Naive B cell (primary cell): ENCODE measurements at places on chromosomes 1 and 21. TPM values are rescaled to one million over a fixed set of nuclear protein-coding genes. Genes with fewer than 3 reads are reported as not detected.

GRCh38 chr1:61930116-61930645, 187.9 kb downstream of the PATJ start:
- H3K27me3 ChIP-seq, result no peaks in the 10 kb centered on the region
- peaks cover 23% of the 10 kb centered on the region for H3K36me3 ChIP-seq
- no peaks in the 10 kb centered on the region for H3K4me1 ChIP-seq
- H3K4me3 ChIP-seq, result no peak overlapping the region
- H3K27ac ChIP-seq, result no peak overlapping the region
- DNase-seq, result no peak

- peaks cover 63% of the 10 kb centered on the region for H3K27me3 ChIP-seq
- H3K36me3 ChIP-seq, result no peaks in the 10 kb centered on the region
- no peak overlapping the region for H3K27ac ChIP-seq
Observed at GRCh38 chr1:202698276-202698675, 12.0 kb downstream of the SYT2 start.

GRCh38 chr1:168783458-168784210, 54.6 kb upstream of the DPT start:
- H3K4me1 ChIP-seq, result no peaks in the 10 kb centered on the region
- no peaks in the 10 kb centered on the region for H3K36me3 ChIP-seq
- DNase-seq, result no peak
- no peak overlapping the region for H3K4me3 ChIP-seq
- peaks cover 23% of the 10 kb centered on the region for H3K27me3 ChIP-seq
- no peak overlapping the region for H3K27ac ChIP-seq

- H3K36me3 ChIP-seq, result no peaks in the 10 kb centered on the region
- DNase-seq, result no peak
Observed at GRCh38 chr1:203422116-203422515, 53.5 kb upstream of the PRELP start.

Gene NID1
- polyA plus RNA-seq, result not detected

- DNase-seq, result no peak
- peaks cover 9% of the 10 kb centered on the region for H3K36me3 ChIP-seq
- H3K4me3 ChIP-seq, result no peak overlapping the region
- H3K27me3 ChIP-seq, result no peaks in the 10 kb centered on the region
- no peak overlapping the region for H3K27ac ChIP-seq
- no peaks in the 10 kb centered on the region for H3K4me1 ChIP-seq
Observed at GRCh38 chr1:218303176-218303879, 18.2 kb downstream of the RRP15 start.

- DNase-seq, result no peak
- no peaks in the 10 kb centered on the region for H3K4me1 ChIP-seq
- no peak overlapping the region for H3K4me3 ChIP-seq
- H3K27me3 ChIP-seq, result no peaks in the 10 kb centered on the region
- H3K36me3 ChIP-seq, result no peaks in the 10 kb centered on the region
Observed at GRCh38 chr1:2208309-2209239, 14.0 kb upstream of the FAAP20 start.

- H3K27me3 ChIP-seq, result no peaks in the 10 kb centered on the region
- DNase-seq, result peak; percentile 18
- H3K4me1 ChIP-seq, result peaks cover 7% of the 10 kb centered on the region
- no peak overlapping the region for H3K4me3 ChIP-seq
- H3K36me3 ChIP-seq, result peaks cover 39% of the 10 kb centered on the region
Observed at GRCh38 chr1:207619871-207620542, 24.9 kb upstream of the CR1L start.

Gene LPAR3
- polyA plus RNA-seq, result not detected

Gene SLC16A4
- polyA plus RNA-seq, result 1.2 TPM

DNA sequence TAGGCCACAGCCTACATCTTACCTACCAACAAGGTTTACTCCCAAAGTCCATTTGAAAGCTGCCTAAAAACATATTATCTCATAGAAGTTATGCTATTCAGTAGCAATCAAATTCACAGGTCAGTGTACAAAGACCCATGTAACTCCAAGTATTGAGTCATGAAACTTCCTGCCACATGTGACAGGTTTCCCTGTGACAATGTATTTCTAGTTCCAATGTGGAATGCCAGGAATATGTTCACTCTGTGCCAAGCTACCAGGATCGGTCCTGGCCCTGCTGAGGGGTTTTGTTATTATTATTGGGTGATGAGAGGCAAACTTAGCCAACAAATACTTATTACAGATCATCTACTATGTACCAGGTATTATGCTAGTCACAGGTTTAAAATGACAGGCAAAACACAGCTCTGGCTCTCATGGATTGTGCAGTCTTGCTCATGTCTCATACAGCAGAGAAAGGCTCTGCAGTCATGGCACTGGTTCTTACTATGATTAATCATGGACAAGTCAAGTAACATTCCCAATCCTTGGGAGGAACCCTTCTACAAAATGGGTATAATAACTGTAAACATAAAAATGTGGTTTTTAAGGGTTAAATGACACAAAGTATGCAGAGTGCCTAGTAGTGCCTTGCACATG, 22.5 kb downstream of the DPH5 start:
- no peaks in the 10 kb centered on the region for H3K27me3 ChIP-seq
- peaks cover 12% of the 10 kb centered on the region for H3K4me1 ChIP-seq
- H3K27ac ChIP-seq, result peak overlapping the region; percentile 68
- no peak overlapping the region for H3K4me3 ChIP-seq
- peaks cover 12% of the 10 kb centered on the region for H3K36me3 ChIP-seq

DNA sequence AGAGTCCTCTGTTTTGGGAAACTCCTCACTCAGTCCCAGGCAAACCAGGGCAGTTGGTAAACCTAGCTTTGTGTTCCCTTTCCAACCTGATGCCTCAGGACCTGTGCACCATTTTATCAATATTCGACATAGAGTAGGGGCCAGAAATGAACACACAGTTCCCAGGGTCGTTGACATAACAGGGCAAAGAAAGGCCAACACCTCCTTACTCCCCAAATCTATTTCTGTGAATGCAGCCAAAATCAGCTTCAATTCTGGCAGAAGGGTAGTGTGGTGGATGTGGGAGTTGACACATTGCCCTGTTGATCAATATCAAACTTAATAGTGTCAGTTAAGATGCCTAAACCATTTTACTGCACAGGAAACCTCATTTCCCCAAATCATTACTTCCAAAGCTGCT, 104.6 kb upstream of the SPATA6 start:
- no peaks in the 10 kb centered on the region for H3K36me3 ChIP-seq
- DNase-seq, result no peak
- H3K27ac ChIP-seq, result no peak overlapping the region
- H3K4me3 ChIP-seq, result no peak overlapping the region

GRCh38 chr1:114219172-114219868, 65.7 kb upstream of the SYT6 start:
- H3K4me3 ChIP-seq, result no peak overlapping the region
- no peaks in the 10 kb centered on the region for H3K36me3 ChIP-seq

DNA sequence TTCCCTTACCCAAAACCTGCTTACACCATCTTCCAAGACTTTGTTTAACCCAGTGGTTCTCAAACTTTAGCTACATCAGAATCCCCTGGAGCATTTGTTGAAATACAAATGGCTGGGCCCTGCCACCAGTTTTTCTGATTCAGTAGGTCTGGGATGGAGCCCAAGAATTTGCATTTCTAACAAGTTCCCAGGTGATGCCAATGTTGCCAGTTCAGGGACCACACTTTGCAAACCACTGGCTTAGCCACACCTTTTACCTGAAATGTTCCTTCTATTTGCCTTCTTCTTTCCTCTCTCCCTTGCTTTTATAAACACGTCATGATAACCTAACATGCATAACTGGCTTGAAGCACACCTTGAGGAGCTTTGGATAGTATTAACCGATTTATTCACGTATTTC, 16.1 kb upstream of the FCAMR start:
- peaks cover 9% of the 10 kb centered on the region for H3K27me3 ChIP-seq
- no peak overlapping the region for H3K27ac ChIP-seq
- DNase-seq, result no peak
- no peak overlapping the region for H3K4me3 ChIP-seq
- no peaks in the 10 kb centered on the region for H3K36me3 ChIP-seq

GRCh38 chr1:32426489-32427255, 32.4 kb upstream of the BSDC1 start:
- H3K27ac ChIP-seq, result no peak overlapping the region
- H3K4me1 ChIP-seq, result peaks cover 18% of the 10 kb centered on the region
- no peaks in the 10 kb centered on the region for H3K36me3 ChIP-seq
- H3K4me3 ChIP-seq, result peak overlapping the region; percentile 72

- H3K4me1 ChIP-seq, result peaks cover 24% of the 10 kb centered on the region
- peak; percentile 59 for DNase-seq
- H3K27ac ChIP-seq, result no peak overlapping the region
Observed at GRCh38 chr1:5954964-5955363, 37.3 kb downstream of the NPHP4 start.

Gene TRIM67
- polyA plus RNA-seq, result not detected

Gene ZBTB8A
- polyA plus RNA-seq, result not detected

- H3K4me1 ChIP-seq, result peaks cover 5% of the 10 kb centered on the region
- no peaks in the 10 kb centered on the region for H3K27me3 ChIP-seq
- peaks cover 43% of the 10 kb centered on the region for H3K36me3 ChIP-seq
- peak overlapping the region; percentile 51 for H3K27ac ChIP-seq
Observed at GRCh38 chr1:193242000-193242399, 55.6 kb upstream of the B3GALT2 start.

- H3K4me1 ChIP-seq, result no peaks in the 10 kb centered on the region
- H3K27me3 ChIP-seq, result peaks cover 36% of the 10 kb centered on the region
Observed at GRCh38 chr1:209873067-209873799, 45.5 kb downstream of the UTP25 start.
